ENCODE measurements at places on chromosomes 12 and 14.

GRCh38 chr12:120356567-120357030 is 12.4 kb downstream of the MSI1 start:
- peak; percentile 55 for DNase-seq

GRCh38 chr14:72879431-72879830 is 14.5 kb downstream of the DPF3 start:
- DNase-seq: no peak

GRCh38 chr14:21038441-21039422 is 3.4 kb upstream of the RNASE7 start:
- no peak for DNase-seq

GRCh38 chr12:127928615-127929571 is 338.1 kb upstream of the TMEM132C start:
- DNase-seq: no peak

DNA sequence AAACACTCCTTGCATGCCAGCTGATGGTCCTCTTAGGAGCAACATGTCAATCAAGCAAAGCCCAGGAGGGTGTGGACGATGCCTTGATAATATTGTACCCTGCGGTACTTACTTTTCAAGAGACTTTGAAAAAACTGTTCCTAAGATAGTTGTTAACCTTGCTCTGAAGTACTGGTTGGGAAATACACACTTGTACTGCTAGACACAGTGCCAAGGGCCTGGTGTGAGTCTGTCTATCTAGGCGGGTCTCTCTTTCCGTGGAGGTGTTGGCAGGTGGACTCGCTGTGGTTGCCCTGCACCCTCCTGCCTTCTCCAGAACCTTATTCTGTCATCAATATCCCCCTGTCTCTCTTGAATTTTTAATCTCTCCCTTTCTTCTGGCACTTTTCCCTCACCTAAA is 189.4 kb downstream of the NRXN3 start:
- DNase-seq: no peak

DNA sequence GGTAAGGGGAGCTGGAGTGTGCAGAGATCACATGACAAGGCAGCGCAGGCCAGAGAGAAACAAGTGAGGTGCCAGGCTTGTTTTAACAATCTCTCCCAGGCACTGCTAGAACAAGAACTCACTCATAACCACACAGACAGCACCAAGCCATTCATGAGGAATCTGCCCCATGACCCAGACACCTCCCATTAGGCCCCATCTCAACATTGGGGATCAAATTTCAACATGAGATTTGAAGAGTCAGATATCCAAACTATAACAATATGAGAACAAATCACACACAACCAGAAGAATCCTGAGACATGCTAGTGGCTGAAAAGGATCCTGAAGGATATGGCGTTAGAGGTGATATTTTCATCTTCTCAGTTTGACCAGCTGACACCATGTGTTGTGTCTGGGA is 21.9 kb downstream of the OR6J1 start:
- DNase-seq: no peak

GRCh38 chr12:12024911-12025682 is 45.6 kb upstream of the BCL2L14 start:
- no peak for DNase-seq

DNA sequence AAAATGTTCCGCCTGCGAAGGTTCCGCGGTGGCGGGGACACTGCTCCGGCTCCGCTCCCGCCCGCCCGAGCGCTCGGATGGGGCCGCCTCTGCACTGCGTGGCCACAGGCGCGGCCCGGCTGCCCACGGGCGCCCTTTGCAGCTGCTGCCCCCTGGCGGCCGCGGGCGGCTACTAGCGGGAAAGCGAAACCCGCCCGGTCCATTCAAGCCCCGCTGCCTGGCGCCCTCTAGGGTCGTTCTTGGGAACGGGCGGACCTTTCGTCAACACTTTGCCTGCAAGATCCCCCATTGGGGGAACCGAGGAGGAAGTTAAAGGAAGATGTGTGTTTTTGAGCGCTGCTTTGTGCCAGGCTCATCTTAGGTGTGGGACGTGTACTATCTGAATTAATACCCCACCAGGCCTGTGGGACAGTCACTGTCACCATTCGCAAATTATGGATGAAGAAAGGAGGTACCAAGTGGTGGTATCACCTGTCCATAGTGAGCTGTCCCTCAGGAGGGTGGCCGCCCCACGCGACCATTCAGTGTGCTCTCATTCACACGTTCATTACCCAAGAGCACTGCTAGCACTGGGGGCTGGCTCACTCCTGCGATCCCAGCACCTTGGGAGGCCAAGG is 19.4 kb downstream of the GPR132 start:
- peak; percentile 86 for DNase-seq

GRCh38 chr14:91202234-91202974 is 42.1 kb downstream of the GPR68 start:
- DNase-seq: no peak

DNA sequence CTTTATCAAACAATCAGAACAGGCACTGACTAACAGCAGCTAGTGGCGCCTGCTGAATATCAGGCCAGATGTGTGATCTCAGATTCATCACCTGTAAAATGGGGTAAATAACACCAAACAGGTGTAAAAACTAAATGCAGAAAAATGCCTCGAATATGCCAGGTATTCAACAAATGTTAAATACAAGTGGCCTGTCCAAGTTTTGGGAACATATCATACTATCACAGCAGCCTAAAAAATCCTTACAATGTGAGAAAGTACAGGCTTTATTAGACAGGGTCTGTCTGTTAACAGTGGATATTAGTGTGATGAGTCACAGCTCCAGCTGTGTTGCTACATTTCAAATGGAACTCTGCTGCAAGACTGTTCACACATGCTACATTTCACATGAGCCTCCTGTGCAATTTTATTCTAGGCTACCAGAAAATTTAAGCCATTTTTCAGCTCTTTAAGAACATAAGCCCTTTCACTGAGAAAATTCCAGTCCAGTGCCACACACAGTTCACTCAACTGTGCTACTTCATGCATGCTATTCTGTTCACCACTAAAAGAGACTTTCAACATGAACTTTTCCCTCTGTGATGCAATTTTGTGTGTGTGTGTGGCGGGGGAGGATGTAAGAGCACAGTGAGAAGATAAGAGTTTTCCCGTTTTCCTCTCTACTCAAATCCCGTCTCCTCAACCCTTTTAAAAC is 56.7 kb downstream of the MSRB3 start:
- no peak for DNase-seq

DNA sequence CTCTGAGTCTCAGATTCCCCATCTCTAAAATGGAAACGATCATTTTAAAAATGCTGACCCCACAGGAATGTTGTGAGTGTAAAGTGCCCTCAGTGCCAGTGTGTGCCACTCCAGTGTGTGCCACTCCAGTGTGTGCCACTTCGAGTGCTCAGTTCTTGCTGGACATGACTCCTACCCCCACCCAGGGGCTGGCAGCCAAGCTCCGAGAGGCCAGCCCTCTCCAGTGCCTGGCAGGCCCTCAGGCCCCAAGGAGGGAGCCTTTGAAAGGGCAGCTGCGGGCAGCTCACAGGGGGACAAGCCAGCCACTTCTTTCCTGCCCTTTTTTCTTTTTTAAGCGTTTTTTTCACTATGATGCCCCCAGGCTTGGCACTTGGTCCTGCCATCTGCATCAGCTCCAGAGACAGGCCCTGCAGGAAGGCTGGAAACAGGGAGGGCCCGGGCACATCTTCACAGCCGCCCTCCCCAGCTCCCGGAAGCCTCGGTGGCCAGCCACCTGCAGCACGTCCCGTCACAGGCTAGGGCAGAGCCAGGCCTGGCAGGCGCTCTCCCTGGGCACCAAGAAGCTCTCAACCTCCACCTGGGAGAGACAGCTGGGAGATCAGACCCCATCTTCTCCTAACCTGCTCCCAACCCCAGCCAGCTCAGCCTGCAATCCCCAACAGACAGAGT is 29.8 kb downstream of the NCOR2 start:
- no peak for DNase-seq

DNA sequence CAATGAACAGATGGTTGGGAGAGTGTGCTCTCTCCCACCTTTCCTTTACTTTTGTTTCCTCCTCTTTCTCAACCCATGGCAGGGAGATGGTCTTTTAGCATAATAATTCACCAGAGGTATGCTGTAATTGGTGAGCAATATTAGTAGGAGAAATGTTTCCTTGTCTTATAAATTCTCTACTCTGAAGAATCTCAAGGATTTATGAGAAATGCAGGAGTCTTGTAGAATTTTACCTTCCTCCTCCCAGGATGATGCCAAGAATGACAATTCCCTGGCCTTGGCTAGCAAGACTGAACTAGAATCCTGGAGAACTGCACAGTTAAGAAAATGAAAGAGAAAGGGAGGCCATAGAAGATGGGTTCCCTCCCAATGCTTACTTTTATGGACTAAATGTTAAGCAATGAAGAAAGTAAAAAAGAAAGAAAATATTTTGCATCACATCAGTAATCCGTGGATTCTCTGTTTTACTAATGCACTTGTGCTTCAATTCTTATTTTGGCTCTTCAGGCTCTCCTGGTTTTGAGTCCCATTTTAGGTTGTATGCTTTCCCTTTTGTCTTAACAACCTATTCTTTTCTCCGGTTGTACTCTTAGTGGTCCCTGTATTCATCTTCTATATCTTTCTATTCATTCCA is 192.9 kb upstream of the GARIN6 start:
- no peak for DNase-seq

DNA sequence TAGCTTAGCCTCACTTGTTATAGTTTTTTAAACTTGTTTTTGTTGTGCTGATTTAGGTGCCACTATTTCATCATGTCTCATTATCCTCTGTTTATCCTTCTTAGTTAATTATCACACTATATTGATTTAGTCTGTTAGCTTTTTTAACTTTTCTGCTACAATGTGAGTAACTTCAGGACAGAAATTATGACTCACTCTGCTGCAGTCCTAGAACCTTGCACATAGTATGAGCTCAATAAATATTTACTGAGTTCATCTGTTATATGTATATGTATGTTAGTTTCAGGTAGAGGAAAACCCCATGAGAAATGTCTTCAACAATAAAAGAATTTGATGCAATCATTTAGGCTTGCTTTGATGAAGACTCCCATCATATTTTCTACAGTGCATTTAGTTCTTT is 224.3 kb upstream of the NAV3 start:
- no peak for DNase-seq

DNA sequence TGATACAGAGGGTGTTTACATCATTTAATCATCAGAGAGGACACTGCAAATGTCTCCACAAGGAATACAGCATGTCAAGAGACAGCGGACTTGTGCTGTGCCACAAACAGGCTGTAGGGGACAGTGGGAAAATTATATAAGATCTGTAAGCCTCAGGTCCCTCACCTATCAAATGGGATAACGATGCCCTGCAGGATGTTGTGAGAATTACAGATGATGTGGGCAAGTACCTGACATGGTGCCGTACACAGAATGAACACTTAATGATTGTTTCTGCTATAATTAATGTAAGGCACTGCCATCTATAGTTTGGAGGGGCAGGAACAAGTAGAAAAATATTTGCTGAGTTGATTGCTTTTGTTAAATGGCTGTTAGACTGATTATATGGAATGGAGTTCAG is 81.9 kb upstream of the GTF2A1 start:
- DNase-seq: no peak

DNA sequence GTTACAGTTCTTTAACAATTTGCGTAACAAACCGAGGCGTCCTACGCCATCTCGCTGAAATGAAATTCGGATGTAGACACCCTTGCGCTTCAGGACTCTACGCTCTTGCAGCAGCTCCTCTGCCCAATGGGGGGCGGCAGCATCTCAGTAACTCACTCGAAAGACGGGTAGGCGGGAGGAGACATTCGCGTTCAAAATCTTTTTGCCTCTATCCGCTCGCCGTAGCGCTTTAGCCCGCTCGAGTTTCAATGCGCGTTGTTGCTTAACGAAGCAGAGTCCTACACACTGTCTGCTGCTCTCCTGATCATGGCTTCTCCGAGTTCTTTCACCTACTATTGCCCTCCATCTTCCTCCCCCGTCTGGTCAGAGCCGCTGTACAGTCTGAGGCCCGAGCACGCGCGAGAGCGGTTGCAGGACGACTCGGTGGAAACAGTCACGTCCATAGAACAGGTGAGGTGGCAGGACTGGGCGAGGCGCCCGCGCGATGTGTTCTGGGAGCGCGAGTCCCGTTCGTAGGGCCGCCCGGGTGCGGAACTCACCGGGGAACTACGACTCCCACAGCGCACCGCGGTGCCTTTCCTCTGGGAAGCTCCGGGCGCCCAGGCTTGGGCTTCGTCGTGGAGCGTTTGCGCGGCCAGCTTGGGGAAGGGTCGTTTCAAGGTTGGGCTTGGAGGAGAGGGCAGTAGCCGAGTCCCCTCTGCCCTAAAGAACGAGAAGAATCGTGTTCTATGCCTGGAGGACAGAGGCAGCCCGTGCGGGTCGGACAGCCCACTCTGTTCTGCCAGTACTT is at the start of gene FNTB:
TSS of gene FNTB (plus strand) at position 248 of the 790 bp plus-strand sequence. CDS start at position 307, 59 bp downstream.
- DNase-seq: peak; percentile 81

GRCh38 chr14:51328772-51329353 is 88.8 kb downstream of the TMX1 start:
- DNase-seq: no peak

GRCh38 chr12:81627336-81628189 is 131.6 kb downstream of the PPFIA2 start:
- DNase-seq: no peak

- no peak for DNase-seq
Measured at GRCh38 chr14:66645716-66646115, 137.8 kb downstream of the GPHN start.

DNA sequence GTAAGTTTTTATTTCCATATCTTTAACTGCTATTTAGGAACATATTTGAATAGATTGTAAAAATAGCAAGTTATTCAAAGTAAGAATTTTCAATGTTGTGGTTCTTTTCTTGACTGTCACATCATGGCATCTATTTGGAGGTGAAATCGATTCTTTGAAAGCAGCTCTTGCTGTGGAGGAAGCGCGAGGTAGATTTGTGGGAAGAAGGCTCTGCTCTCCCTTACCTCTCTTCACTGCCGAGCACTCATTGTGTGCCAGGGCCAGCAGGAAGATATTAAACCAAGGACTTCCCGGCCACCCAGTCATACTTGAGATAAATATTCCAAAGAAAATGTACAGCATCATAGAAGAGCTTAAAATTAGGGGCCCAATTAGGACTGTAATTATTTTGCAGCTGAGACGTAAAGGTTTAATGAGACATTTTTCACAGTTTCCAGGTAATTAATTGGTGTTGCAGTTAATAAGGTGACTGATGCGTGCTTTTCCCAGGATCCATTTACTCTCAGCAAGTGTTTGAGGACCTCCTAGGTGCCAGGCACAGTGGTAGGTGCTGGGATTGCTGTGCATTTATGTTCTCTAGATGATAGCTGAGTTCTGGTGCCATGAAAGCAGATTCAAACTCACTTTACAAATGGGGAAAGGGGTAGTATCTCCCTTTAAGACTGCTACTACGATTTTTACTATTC is 89.2 kb upstream of the DYNC1H1 start:
- DNase-seq: no peak

- DNase-seq: no peak
Measured at GRCh38 chr12:106345746-106346145, 11.8 kb upstream of the POLR3B start.

DNA sequence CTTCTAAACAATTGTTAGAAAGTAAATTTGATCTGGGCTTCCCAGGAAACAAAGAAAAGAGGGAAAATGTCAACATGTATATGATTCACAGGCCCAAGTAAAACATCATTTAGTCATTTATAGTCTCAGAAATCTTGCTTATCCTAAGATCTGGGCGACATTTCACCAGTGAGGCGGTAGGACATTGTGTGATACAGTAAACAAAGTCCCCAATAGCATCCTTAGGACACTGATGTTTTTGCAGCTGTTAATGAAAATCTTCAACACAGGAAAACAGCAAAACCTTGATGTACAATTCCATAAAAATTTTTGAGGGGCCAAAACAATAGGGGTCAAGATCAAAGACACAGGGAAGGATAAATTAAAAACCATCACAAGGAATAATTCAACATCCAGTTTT is 20.2 kb downstream of the LMO3 start:
- DNase-seq: no peak
